ENCODE measurements at places on chromosomes 4 and X. TPM values are rescaled to one million over a fixed set of nuclear protein-coding genes. Genes with fewer than 3 reads are reported as not detected.

DNA sequence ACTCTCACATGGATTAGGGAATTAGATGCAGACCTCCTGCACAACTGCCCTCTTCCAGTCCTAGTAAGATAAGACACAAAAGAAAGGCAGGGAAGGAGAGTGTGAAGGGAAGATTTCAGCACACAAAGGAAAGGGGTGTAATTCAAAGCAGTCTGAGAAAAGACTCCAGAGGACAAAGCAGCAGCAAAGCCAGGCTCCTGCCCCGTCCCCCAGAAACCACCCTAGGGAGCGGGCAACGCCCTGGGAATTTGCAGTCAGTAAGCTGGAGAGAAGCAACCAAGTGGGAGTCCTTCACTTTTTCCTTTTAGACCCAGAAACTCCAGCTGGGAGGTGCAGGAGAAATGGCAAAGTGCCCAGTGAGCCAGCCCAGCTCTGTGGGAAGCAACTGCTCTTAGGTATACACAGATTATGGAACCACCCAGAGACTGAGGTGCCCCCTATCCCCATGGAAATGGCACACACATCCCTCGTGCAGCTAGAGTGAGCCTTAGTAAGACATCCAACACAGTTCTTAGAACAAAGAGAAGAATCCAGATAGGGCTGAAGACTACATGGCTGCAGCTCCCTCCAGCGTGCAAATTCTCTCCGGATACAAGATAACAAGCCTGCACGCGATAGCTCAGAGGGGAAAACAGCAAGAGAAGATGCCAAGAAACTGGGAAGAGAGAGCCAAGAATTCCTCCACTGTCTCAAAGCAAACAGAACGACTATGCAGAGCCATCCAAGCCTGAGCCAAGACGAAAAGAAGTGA, 26.5 kb upstream of the IRAK1 start:
- DNase-seq, result no peak

GRCh38 chr4:41161355-41161754, 53.0 kb downstream of the APBB2 start:
- DNase-seq, result no peak

DNA sequence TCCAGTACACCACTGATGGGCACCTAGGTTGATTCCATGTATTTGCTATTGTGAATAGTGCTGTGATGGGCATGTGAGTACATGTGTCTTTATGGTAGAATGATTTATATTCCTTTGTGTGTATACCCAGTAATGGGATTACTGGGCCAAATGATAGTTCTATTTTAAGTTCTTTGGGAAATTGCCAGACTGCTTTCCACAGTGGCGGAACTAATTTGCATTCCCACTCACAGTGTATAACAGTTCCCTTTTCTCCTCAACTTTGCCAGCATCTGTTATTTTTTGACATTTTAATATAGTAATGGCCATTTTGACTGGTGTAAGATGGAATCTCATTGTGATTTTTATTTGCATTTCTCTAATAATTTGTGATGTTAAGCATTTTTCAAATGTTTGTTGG, 25.9 kb downstream of the CC2D2A start:
- DNase-seq, result no peak

- DNase-seq, result no peak
Measured at GRCh38 chr4:154456889-154457288, 34.7 kb downstream of the DCHS2 start.

MSANTD1 gene
- polyA plus RNA-seq, result 0.05 TPM

CRMP1 gene
- polyA plus RNA-seq, result 0.03 TPM

GRCh38 chrX:46710425-46710824, 48.5 kb downstream of the SLC9A7 start:
- DNase-seq, result peak; percentile 66

- DNase-seq, result no peak
Measured at GRCh38 chr4:57314636-57315035, 204.5 kb upstream of the IGFBP7 start.

- no peak for DNase-seq
Measured at GRCh38 chrX:46072791-46073190, 472.4 kb downstream of the ZNF674 start.

DNA sequence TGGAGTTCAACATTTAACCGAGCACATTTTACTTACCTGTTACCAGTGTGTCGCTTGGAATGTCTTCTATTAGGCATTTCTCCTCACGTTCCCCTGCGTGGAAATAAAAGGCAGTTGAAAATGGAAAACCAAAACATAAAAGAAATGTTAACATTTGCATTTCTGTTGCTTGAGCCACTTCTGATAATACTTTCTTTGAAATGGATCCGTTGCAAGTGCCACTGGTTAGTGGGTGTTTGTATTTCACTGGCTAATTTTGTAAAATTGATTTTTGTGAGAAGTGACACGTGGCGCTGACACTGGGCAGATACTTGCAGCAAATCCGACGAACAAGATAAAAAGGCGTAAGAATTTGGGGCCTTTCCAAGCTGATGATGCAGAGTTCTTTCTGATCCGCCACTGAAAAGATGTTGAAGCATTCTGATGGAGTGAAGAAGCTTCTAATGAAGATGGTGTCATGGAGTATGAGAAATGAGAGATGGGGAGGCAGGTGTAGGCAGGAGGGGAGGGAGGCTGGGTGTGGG, 18.8 kb downstream of the SPON2 start:
- no peak for DNase-seq

DNA sequence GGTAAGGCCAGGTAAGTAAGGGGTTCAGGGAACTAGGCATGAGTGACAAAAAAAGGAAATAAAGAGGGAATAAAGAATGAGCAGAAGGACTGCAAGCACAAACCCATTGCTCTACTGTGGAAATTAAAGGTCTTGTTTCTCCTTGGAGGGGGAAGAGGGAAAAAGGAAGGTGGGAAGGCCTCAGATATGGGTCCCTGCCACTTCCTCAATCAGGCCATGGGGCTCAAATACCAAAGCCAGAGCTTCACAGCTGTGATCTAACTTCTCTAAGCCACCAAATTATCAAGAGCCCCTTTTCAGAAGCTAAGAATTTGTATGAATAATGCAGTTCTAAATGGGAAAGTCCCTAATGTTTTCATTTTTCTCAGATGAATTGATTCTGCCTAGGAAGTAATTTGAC, 4.7 kb downstream of the USP51 start:
- DNase-seq, result no peak

KCNE5 gene
- polyA plus RNA-seq, result 0.12 TPM

- no peak for DNase-seq
Measured at GRCh38 chr4:106366026-106366425, 2.6 kb downstream of the GIMD1 start.

GAGE13 gene
- polyA plus RNA-seq, result not detected

GRCh38 chr4:123396307-123397143, at the start of gene SPRY1:
TSS of gene SPRY1 (plus strand) at chr4:123396795. CDS start at chr4:123401592, 4,797 bp downstream.
- peak; percentile 53 for DNase-seq

GRCh38 chr4:18318682-18319388, 297.3 kb upstream of the LCORL start:
- no peak for DNase-seq

DNA sequence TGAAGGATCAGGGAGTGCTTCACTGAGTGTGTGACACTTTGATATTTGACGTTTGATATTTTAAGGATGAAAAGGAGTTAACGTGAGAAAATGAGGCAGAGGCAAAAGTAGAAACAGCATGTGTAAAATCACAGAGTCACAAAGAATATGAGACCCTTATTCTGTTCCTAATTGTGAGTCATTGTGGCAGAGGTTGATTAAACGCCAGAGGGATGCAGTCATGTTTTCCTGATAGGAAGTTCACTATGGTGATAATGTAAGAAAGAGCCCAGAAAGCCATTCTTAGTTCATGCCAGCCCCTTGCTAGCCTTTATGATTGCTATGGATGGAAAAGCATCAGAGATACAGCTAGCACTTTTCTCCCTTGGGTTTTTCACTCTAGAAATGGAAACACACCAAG, 33.5 kb upstream of the IGSF1 start:
- DNase-seq, result no peak

GRCh38 chr4:127936974-127937373, 28.0 kb downstream of the MFSD8 start:
- no peak for DNase-seq

OTC gene
- not detected for polyA plus RNA-seq

- DNase-seq, result no peak
Measured at GRCh38 chrX:10697616-10698317, 77.4 kb upstream of the MID1 start.

HMGN5 gene
- 1.9 TPM for polyA plus RNA-seq

BMPR1B gene
- 0.89 TPM for polyA plus RNA-seq

DNA sequence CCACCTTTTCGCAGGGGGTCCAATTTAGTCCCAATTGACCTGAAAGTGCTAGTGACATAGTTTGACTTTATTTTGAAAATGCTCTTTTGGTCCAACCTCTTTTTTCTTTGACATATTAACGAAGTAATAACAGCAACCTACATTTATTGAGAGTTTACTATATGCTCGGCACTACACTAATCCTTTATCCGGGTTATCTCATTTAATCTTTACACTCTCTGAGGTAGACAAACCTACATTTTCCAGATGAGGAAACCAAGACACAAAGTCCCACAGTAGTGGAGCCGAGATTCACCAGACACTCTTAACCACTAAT, 307 bp upstream of the ATRX start:
- DNase-seq, result no peak

DNA sequence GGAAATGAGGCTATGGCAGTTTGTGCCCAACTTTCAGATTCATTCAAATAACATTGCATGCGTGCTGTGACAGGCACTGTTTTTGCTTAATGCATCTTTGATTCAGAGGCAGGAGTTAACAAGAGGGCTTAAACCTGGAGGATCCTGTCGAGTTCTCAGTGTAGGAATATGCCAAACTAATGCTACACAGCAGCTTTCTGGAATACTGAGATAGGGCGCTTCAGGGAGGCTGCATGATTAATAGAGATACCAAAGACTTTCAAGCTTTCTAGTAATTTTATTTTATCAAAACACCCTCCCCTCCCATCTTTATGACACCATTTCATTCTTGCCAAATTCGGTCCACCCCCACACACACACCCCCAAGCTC, 636 bp upstream of the TIMM8A start:
- DNase-seq, result no peak
